ENCODE measurements at places on chromosomes 4 and X.
A peak's percentile ranks its signal among the peaks of the same experiment; 100 is the strongest.

- DNase-seq: no peak
These were observed 2.4 kb upstream of the CRMP1 start for GRCh38 chr4:5895287-5895686.

- DNase-seq: no peak
These were observed 209.5 kb downstream of the IL15 start for GRCh38 chr4:141845901-141846300.

GRCh38 chrX:53223955-53224859 is 800 bp downstream of the KDM5C start:
- peak; percentile 1 for DNase-seq

DNA sequence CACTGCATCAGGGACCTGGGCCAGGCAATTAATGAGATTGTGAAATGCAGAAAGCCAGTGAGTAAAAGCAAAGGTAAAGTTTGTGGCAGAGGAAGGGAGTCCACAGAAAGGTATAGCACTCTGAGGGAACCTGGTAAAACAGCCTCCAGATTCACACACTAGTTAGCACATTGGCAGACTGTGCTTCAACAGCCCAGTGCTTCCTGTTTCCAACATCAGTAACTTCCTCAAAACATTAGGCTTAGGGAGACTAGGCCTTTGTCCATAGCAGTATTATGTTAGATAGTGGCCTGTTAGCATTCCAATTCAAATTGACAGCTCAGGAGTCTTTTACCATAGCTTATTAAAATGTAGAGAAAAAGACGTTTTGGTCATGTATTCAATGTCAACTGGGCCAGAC is 582.6 kb upstream of the ACTRT1 start:
- DNase-seq: no peak

DNA sequence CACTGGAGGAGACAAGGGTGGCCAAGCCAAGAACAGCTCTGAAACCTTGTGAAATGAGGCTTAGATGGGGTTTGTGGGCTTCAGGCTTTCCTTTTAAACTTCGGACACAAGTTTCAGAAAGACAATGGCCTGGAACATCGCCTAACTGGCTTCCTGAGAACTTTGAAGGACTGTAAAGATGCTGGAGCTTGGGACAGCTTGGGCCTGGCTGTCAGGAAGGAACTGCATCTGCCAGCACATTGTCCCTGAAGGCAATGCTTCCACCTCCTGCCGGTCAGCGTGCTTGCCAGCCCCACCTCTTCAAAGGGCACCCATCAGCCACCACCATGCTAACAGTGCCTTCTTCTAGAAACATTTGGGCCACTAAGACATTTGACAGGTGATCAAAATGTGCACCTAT is 107.9 kb downstream of the DRD5 start:
- no peak for DNase-seq

DNA sequence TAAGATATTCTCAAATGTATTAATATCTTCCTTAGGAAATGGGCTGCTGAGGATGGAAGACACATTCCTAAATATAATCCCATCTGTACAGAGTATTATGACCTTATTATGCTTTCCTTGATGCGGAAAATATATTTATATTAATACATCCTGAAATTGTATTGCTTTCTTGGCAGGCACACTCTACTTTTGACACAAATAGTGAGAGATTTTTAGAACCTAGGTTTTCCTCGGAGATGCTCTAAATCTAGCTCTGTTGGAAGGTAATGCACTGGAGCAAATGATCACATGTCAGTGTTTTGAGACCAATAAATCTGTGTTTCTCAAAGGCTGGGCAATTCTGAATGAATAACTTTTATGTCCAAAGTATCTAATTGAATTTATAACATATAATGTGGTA is 94.3 kb upstream of the MAGEC2 start:
- DNase-seq: no peak

DNA sequence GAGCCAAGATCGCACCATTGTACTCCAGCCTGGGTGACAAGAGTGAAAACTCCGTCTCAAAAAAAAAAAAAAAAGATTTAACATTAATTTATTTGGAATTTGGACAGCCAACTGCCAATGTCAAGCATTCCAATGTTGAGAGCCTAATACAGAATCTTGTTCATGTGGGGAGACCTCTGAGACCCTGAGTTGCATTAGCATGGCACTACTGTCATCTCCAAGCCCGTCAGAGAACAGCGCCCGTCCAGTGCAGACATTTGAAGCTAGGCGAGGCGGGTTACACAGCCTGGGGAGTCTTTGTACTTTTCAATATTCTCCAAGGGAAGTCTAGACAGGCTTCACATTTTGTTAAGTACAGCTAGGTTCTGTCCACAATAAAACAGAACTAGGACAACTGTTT is 126.7 kb downstream of the CHRNA9 start:
- no peak for DNase-seq

DNA sequence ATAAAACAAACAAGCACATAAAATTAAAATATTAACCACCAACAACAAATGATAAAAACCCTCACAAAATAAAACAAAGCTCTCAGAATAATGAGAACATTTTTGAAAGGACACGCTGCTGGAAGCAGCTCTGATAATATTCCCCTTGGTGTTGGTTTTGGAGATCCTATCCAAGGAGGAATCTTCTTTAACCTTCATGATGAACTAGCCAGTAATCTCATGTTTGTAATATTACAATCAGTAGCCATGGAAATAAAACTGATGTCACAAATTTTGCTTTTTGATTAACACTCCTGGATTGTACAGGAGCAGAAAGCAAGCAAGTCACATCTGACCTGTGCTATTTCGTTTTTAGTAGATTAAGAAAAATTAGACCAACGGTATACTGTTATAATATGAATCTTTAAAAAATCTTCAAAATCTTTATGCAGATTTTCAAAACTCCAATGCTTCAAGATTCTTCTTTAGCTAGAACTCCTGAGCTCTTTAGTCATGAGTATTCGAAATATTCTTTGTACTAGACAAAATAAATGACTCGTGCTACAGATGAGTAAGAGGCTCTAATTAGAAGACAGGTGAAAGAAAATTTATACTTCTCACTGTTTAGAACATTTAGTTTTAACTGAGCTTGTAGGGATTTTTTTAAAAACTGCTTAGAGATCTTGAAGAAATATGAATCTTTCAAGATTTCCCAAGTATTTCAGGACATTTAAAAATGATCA is 154.1 kb downstream of the RASL11B start:
- no peak for DNase-seq

DNA sequence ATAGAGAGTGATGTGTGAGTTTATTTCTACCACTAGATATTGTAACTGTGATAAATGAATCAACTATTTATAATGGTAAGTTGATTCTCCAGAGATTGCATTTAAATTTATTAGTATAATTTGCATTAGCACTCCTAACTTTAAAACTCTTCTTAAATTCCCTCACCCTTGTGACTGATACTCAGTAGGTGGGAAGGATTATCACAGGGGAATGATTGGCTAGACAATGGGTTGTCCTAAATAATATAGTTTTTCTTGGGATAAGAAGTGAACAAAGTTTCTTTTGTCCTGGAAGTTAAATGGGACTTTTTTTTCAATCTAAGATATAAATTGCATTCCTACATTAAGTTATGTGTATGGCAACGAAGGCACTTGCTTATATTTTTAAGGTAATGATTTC is 169.2 kb upstream of the PITX2 start:
- DNase-seq: no peak

GRCh38 chr4:39469429-39470077 is 10.7 kb downstream of the LIAS start:
- DNase-seq: no peak

GRCh38 chr4:123073650-123074049 is 151.3 kb upstream of the NUDT6 start:
- no peak for DNase-seq

GRCh38 chr4:113882668-113883067 is 96.8 kb downstream of the ARSJ start:
- no peak for DNase-seq

GRCh38 chr4:2416564-2417225 is 1.8 kb downstream of the ZFYVE28 start:
- no peak for DNase-seq

- no peak for DNase-seq
These were observed 620 bp downstream of the IL9R start for GRCh38 chrX:155998116-155998515.

DNA sequence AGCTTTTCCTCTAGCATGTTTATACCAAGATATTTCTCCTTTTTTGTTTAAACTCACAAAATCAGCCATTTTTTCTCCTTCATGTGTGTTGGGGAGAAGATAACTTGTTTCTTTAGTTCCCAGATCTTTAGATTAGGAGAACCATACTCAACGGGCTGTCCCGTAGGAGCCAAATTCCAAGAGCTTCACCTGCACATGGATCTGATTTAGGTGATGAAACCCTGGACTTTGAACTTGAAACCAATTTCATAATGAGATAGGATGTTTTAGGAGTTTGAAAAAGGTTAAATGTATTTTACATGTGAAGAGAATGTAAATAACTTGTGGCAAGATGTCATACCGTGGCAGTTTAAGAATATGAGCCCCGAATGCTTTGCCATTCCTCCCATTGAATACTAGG is 280.0 kb upstream of the PCDH18 start:
- DNase-seq: no peak

GRCh38 chr4:36445480-36445879 is 164.1 kb downstream of the DTHD1 start:
- DNase-seq: no peak

GRCh38 chr4:102404431-102404969 is 59.2 kb upstream of the SLC39A8 start:
- DNase-seq: no peak

GRCh38 chrX:130933358-130933757 is 30.3 kb upstream of the ENOX2 start:
- DNase-seq: no peak

DNA sequence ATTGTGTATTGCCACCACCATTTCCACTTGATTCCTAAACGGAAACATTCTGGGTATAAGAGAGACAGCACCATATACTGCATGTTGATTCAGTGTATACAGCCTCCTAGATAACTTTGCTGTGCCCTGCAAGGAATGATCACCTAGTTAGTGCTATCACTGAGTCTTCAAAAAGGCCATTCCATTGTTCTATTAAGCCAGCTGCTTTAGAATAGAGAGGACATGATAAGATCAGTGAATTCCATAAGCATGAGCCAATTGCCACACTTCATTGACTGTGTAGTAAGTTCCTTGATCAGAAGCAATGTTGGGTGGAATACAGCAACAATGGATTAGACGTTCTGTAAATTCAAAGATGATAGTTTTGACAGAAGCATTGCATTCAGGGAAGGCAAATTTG is 1047.3 kb downstream of the PCDH18 start:
- DNase-seq: no peak

GRCh38 chr4:133596459-133596858 is 447.4 kb downstream of the PCDH10 start:
- DNase-seq: no peak

GRCh38 chr4:5894266-5894665 is 1.4 kb upstream of the CRMP1 start:
- no peak for DNase-seq

- DNase-seq: no peak
These were observed 286.9 kb downstream of the EVC2 start for GRCh38 chr4:5421416-5421815.

GRCh38 chr4:139912445-139912844 is 241.5 kb downstream of the MAML3 start:
- DNase-seq: no peak

GRCh38 chrX:8105531-8105930 is 65.5 kb downstream of the VCX2 start:
- no peak for DNase-seq

- peak; percentile 25 for DNase-seq
These were observed 808 bp downstream of the PRDM5 start for GRCh38 chr4:120921456-120922380.

- no peak for DNase-seq
These were observed 6.0 kb downstream of the RASGEF1B start for GRCh38 chr4:81465406-81466340.

- no peak for DNase-seq
These were observed 811 bp downstream of the FLNA start for GRCh38 chrX:154373340-154374306.

GRCh38 chrX:57821703-57822387 is 88.4 kb downstream of the ZXDA start:
- DNase-seq: peak; percentile 21

DNA sequence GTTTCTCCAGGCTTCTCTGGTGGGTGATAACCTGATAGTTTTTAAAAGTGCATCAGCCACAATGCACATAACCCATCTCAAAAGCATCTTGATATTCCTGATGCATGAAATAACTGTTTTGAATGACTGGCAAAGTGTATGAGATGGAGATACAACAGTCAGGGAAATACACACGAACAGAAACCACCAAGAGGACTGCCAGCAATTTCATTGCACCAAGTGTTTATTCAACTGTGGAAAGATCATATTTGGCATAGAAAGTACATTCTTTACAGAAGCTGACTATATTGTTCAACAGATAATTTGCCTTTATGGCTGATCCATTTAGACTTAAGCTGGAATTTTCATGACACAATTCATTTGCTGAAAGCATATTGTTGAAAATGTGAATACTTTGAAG is 139.5 kb downstream of the SLIT2 start:
- DNase-seq: no peak

DNA sequence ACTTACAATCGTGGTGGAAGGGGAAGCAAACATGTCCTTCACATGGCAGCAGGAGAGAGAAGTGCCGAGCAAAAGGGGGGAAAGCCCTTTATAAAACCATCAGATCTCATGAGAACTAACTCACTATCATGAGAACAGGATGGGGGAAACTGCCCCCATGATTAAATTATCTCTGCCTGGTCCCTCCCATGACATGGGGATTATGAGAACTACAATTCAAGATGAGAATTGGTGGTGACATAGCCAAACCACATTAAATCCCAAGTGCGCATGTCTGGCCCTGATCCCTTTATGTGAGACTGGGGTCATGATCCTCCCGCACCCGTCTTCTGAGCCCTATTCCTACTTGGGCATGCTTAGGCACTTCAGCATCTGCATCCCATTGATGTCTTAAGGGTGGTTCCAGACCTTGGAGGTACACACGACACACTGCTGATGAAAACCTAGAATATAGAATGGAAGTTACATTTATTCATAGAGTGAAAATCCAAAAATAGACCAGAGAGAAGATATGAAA is 116.0 kb downstream of the PTTG2 start:
- no peak for DNase-seq

DNA sequence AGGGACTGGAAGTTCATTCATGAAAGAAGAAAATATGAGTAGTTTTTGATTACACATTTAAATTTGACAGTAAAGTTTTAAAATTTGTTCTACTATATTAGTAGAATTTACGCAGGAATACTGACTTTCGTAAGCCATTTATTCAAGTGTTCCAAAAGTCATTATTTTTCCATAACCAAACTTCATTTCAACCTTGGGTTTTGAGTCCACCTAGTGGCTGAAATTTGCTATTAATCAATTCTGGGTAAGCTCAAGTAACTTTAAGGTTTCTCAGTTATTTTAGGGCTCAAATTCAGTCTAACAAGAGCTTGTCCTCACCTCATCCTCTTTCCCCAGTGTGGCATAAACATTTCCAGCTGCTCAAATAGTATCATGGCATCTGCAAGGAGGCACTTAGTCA is 175.4 kb downstream of the SH3BGRL start:
- DNase-seq: no peak
